ENCODE measurements at places on chromosomes 2 and 18.

DNA sequence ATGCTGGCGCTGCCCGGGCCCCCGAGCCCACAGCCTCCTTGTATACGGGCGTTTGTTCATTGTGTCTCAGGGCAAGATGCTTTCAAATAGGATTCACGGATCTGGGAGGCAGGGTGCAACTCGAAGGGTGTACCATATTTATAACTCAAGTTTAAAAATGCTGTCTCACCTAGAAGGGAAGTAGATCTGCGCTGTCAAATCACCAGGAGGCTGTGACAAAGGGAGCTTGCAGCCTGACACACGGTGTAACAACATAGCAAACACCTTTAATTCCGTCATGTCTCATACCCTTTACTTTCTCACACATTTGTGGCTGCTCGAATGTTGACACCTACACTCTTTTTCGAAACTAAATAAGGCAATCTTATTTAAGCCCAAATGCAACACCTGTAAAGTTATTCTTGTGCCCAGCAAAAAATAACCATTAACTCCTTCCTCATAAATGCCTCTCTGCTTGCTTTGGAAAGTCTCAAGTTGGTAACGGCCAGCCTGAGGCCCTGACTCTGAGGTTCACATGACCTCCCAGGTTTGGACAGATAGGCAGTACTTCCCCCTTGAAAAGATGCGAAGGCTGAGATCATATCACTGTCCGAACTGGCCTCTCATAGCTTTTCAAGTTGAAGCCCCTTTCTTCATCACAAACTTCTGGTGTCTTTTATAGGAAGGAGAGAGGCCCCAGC lies 11.6 kb downstream of the ZEB2 start:
- DNase-seq, result no peak

GRCh38 chr2:28692411-28692810 lies 59.2 kb upstream of the PPP1CB start:
- DNase-seq, result no peak

- no peak for DNase-seq
These were observed 83.8 kb downstream of the TMEM247 start for GRCh38 chr2:46563186-46563585.

- no peak for DNase-seq
These were observed 32.8 kb upstream of the EPAS1 start for GRCh38 chr2:46264447-46264846.

DNA sequence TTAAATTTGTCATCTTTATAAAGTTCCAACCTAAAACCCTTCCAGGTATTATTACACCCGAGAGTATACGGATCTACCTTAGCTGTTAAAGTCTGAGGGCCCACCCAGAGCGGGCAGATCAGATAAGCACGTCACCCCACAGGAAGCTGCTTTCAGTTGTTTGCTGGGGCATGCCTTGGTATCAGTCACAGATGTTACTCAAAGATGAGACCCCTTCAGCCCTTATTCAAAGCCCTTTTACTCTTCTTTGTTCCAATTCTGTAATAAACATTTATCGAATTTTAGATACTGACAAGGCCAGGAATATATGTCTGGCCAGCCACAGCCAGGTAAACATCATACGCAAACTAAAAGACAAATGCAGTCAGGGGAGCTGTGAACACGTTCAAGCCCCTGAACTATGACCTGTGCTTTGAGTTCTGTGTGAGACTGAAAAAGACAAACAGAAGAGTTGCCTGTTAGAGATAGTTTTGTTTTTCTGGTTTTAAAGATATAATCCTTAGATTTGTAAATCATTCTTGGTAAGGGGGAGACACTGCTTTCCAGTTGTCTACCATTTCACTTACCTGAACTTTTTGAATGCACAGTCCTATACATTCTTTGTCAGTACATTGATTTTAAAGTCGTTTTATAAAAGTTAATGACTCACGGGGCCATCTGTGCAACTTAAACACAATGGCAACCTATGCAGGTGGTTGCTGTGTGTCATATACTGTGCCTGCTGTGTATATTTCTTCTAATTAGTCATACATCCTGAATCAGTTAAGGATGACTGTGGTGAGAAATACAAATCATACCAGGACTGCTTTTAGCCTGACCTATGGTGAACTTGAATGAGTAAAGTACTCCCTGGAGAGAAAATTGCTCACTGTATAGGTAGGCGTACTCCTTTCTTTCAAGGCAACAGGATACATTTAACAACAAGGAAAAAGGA lies 100.5 kb upstream of the ITPRID2 start:
- peak; percentile 92 for DNase-seq

DNA sequence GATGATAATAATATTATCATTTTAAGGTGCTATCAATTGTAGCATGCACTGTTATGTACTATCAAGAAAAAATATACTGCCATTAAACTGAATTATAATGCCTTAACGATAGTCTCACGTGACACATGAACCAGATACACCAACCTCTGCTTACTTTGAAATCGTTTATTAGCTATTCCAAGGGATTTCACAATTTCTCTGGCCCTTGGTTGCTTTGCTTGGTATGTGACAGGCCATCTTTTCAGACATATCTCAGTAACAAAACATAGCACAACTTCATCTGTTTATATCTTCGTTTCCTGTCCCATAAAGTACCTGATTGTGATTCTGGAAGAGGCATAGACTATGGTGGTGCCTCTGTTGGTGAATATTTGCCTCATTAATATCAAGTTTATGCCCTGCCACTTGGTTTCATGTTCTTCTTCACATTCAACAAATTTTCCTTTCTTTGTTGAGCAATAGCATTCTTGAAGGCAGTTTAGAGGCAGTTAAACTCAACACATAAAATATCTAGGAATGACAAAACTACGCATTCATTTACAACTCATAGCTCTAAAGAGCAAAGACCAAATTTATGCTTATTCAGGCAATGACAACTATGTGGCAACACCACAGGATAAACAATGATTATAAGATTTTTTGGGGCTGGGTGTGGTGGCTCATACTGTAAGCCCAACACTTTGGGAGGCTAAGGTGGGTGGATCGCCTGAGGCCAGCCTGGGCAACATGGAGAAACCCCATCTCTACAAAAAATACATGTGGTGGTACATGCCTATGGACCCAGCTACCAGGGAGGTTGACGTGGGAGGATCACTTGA lies 84.3 kb downstream of the MCFD2 start:
- DNase-seq, result peak; percentile 45

GRCh38 chr2:138601458-138602165 lies 100.0 kb downstream of the SPOPL start:
- no peak for DNase-seq

- no peak for DNase-seq
These were observed 232.4 kb downstream of the CD226 start for GRCh38 chr18:69715191-69715795.

GRCh38 chr2:63553049-63553448 lies 35.2 kb downstream of the WDPCP start:
- DNase-seq, result no peak

Data from fibroblast of pulmonary artery (primary cell).